ENCODE measurements at places on chromosomes 1 and 21.

GRCh38 chr1:191671236-191671635 lies 487.0 kb upstream of the RGS18 start:
- DNase-seq = no peak

GRCh38 chr1:170150016-170150415 lies 4.3 kb downstream of the NTMT2 start:
- no peak for DNase-seq

GRCh38 chr1:63973005-63973419 lies 199.2 kb downstream of the ROR1 start:
- no peak for DNase-seq

DNA sequence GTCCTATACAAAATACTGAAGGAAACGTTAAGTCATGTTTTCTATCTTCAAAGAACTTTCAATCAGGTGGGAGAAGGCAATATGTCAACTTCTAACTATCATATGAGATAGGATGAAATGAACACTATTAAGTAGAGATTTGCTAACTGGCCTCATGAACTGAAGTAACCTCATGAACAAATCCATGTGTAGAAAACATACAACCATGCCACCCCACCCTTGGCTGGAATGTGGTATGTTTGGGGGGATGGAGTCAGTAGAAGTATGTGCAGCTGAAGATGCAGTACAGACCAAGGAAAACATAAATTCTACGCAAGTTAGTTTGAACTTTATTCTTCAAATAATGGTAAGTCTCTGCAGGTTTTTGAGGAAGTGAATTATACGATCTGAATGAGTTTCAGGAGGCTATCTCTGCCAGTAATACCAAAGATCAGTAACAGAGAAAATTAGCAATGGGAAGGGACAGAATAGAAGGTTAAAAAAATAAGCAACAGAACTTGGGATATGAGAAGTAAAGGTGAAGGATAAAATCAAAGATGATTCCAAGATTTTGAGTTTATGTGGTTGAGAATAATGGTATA lies 4.5 kb downstream of the TRMT1L start:
- DNase-seq = no peak

DNA sequence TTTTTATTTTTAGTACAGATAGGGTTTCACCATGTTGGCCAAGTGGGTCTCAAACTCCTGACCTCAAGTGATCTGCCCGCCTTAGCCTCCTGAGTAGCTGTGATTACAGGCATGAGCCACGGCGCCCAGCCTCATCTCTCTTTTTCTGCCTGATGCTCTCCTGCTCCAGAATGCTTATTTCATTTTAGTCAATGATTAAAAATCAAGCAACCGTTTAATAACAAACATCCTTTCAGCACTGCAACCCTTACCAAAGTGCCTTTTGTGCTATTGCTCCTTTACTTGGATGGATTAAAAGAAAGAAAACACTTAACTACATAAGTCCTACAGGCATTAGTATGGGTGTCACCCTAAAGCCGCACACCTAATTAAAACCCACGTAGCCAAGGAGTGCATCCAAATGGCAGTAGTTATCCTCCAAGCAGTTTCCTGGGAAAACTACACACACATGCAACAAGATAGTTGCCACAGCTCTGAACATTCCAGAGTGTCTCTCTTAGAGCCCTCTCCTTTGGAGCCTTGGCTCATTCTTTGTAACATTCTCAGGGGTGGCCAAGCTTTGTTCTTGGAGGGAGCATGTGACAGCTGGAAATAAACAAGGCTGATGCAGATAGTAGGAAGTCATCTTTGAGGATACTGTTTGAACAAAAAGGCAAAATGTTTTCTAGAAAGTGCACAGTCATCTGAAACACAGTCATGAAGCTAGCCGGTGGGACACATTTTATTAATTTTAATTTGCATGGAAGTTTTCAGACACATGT lies 51.2 kb downstream of the KCNJ15 start:
- DNase-seq = no peak
